H1 (cell line): ENCODE measurements at places on chromosomes 2 and 18.

GRCh38 chr2:120382541-120383144, 36.7 kb downstream of the INHBB start:
- no peak for DNase-seq

GRCh38 chr2:158191076-158191895, 89.6 kb downstream of the UPP2 start:
- no peak for DNase-seq

DNA sequence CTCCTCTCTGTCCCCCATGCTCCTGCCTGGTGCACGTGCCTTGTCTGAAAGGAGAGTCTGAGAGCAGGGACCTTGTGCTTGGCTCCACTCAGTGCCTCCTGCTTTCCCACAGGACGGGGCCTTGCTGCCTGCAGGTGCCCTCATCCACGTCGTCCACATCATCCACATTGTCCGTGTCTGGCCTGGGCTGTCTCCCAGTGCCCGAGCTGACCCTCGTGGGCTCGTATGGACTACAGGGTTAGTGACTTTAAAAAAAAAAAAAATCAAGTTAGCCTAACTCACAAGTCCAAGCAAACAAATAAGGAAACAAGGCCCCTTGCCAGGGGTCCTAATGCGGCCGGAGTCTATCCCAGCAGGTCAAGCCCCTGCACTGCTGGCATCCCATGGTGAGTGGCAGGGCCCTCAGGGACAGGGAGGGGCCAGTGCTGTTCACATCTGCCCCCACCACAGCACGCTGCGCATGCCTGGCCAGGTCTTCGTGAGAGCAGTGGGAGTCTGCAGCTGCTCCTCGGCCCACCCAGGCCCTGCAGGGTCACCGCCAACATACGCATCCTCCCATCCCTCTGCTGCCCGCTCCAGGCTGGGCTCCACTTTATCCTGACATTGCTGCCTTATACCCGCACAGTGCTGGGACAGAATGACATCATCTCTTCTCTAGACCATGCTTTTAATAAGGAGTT, 232.6 kb downstream of the NDUFA10 start:
- no peak for DNase-seq

GRCh38 chr2:146374505-146374904, 1470.3 kb upstream of the ACVR2A start:
- no peak for DNase-seq

GRCh38 chr2:236685979-236686520, 116.4 kb downstream of the ACKR3 start:
- DNase-seq: no peak

GRCh38 chr2:24763843-24764242, 29.3 kb downstream of the PTRHD1 start:
- no peak for DNase-seq

GRCh38 chr2:210421916-210422315, 54.6 kb downstream of the LANCL1 start:
- DNase-seq: no peak

- DNase-seq: no peak
Measured at GRCh38 chr2:235654103-235654813, 160.4 kb downstream of the AGAP1 start.

- DNase-seq: no peak
Measured at GRCh38 chr18:59539108-59539507, 158.1 kb downstream of the CCBE1 start.

DNA sequence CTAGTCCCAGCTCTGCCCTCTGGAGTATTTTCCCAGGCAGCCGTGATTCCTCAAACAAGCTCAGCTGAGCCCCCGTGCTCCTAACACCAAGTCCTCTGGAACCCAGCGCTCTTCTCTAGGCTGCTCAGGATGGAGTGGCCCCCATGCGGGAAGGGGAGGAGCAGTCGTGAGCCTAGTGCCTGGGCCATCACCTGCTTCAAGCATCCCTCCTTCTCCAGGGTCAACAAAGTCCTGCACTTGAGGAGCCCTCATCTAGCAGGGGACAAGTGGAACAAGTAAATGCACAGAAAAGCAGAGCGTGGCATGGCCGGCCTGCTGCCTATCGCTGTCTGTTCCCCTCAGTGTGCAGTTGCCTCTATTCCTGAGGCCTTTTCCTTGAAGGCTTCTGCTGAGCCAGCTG, 168.6 kb downstream of the INHBB start:
- DNase-seq: no peak

GRCh38 chr2:219500135-219500534, 1.4 kb downstream of the GMPPA start:
- no peak for DNase-seq

DNA sequence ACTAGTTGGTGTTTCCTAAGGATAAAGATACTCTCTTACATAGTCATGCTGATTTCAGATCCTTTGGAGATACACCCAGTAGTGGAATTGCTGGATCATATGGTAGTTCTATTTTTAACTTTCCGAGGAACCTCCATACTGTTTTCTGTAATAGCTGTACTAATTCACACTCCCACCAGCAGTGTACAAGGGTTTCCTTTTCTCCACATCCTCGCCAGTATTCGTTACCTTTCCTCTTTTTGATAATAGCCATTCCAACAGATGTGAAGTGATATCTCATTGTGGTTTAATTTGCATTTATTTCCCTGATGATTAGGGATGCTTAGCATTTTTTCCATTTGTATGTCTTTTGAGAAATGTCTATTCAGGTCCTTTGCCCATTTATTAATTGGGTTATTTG, 34.0 kb downstream of the ACTR2 start:
- no peak for DNase-seq

GRCh38 chr2:9252002-9252357, 45.4 kb downstream of the ASAP2 start:
- no peak for DNase-seq

- no peak for DNase-seq
Measured at GRCh38 chr18:45619062-45619825, 4.0 kb downstream of the SLC14A2 start.

DNA sequence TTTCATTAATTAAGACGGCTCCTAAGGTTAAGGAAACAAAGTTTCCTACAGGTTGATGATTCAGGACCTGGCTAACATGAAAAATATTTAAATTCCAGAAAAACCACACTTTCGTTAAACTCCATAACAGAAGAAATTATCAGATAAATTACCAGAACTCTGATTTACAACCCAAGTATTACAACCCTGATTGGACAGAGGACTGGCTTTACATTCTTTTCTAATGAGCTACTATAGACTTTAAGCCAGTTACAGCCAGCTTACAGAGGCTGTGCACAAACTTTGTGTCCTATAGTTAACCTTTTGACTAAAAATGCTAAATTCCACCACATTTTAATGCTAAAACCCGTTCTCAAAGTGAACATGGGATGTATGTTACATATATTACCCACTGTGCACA, 458.6 kb downstream of the KCNJ3 start:
- no peak for DNase-seq
